Memory B cell (primary cell): ENCODE measurements at places on chromosomes 2 and 18.

GRCh38 chr2:113203217-113203530, 29.4 kb downstream of the PSD4 start:
- no peak for DNase-seq

GRCh38 chr18:11689669-11690565, 853 bp downstream of the GNAL start:
- DNase-seq: no peak

DNA sequence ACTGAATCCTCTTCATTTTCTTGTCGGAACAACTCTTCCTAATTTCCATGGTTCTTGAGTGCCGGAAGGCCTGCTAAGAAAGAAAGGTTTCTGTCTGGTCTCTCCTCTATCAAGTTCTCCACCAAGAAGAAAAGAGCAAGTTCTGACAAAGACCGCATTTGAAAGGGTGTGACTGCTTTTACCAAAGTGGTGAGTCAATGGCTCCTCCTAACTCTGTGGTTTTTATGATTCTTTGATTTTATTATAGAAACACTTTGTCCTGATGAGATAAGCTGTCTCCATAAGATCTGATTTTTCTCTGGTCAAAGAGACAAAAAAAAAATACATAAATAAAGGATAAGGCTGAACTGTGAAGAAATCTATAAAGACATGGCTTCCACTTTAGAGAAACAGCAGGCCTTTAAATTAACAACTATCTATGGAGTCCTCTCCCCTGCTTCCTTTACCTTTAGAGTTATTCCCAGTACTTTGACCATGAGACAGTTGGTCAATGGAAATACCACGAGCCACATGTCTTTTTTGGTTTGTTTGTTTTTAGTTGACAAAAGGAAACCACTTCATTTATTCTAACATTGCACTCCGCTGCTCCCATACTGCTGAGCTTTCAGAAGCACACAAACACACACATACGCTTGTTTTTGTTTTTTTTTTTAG, 67.7 kb downstream of the REL start:
- DNase-seq: no peak

DNA sequence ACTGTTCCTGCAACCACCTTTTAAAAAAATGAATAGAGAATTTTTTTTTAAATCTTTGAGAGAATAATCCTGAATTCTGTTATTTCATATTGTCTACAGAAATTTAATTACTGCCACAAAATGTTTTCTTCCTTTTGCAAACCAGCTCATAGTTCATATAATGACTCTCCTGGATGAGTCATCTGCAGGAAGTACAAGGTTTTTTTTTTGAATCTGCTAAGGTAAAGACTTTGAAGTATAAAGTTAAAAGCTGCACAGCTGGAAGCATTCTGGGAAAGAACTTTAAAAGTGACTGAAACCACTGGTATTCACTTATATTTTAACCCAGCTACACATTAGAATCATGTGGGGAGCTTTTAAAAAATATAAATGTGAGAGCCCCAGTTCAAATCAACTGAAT, 25.4 kb downstream of the SESTD1 start:
- no peak for DNase-seq

DNA sequence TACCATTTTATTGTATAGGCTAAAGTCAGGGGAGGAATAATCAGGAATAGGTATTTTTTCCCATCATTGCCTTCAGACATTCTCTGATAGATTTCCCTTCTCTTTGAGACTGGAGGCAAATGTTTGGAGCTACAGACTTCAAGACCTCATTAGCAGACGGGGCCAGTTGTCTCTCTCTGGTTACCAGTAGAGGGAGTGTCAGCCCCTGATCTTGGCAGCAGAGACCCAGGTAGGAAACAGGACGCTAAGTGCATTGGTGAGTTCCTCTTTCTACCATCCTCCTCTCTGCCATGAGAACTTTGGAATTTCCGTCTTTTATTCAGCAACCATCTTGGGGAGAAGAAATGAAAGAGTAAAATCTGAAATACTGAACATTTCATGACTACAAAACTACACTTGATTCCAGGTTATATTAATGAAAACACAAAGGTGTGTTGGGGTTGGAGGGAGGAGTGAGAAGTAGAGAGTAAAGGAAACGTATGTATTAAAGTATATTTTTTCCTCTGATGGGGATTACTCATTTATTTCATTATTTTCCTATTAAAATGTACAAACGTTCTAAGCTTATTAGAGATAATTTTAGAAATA, 186.2 kb upstream of the GCFC2 start:
- no peak for DNase-seq

DNA sequence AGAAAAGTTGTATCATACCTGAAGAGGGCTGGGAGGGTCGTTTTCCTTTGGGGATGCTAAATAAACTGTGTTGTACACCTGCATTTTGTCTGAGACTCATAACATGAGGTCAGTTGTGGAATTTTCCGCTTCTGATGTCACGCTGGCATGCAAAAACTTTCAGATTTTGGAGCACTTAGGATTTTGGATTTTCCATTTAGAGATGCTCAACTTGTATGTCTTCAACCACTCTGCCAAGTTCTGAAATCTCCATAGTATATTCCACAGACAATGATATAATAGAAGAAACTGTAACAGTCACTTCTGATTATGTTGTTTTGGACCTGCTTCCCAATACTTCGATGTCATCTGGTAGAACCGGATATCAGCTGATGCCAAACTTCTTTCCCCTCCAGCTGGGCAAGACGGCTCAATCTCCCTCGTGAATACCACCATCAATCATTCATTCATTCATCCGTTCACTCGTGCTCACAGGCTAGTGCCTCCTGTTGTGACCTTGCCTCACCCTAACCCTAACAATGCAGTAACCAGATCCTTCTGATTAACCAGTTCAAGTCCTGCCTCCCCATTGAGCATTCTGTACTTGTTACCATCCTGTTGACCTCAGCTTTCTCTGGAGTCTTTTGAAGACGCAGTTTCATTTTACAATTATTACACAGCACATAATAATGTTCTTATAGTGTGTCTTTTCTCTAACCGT, 5.3 kb upstream of the PLEKHH2 start:
- DNase-seq: no peak

- no peak for DNase-seq
Measured at GRCh38 chr2:10216677-10217488, 85.8 kb upstream of the HPCAL1 start.

- DNase-seq: no peak
Measured at GRCh38 chr2:24231461-24231881, 56.6 kb downstream of the FAM228A start.

DNA sequence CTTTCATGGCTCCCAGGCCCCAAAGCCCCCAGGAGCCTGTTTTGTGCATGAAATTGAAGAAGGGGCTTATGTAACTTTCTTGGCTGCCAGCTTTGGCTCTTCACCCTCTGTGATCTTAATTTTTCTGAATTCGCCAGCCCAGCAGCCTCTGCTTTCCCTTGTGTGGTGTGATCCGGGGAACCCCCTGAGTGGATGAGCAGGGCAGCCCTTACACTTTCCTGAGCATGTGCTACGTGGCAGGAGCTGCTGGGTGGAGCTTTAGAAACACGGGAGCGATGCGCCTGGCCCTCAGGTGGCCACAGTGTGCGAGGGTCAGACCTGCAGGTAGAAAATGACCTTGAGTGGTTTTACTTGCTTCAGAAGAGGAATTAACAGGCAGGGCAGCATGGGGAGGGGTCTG, 76.4 kb upstream of the MCFD2 start:
- no peak for DNase-seq

DNA sequence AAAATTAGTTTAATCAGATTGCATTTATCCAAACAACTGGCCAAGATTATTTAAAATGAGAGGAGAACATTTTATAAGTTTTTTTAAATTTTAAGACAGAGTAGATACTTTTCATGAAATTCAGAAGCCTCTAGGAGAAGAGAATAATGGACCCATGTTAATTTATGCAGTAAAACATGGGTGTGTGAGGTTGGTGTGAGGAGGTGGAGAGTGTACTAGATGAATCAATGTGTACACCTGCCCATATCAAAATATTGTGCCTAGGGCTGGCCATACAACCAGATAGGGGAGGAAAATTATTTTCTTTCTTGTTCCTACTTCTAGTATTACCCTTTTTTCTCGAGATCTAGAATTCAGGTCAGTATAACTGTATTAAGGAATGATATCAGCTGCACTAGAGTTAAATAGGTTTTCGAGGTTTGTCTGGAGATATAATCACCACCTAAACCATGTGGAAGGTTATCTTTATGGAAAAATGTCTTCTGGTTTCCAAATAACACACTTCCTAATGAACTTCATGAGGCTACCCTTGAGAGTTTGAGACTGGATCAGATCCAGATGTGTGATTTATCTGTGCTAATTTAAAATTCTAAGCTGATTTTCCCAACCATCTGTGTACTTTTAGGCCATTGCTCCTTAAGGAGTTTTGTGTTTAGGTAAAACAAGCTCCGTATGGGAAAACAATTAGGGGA, 37.6 kb downstream of the TMEM178A start:
- no peak for DNase-seq

DNA sequence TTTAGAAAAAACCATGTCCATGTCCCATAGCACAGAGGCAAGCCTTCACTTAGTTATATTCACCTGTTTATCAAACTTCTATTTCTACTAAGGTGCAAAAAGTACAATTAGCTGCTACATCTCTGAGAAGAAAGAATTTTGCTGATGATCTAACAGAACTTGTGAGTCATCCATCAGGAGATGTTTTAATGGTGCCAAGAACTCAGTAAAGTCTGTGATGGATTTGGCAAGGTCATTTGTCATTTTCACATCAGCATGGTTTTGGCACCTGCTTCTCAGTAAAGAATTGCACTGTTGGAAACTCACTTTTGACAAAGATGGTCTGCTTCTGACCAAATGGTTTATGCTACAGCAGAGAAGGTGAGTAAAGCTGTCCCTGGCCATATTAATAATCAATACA, 195.7 kb upstream of the TMEFF2 start:
- no peak for DNase-seq

DNA sequence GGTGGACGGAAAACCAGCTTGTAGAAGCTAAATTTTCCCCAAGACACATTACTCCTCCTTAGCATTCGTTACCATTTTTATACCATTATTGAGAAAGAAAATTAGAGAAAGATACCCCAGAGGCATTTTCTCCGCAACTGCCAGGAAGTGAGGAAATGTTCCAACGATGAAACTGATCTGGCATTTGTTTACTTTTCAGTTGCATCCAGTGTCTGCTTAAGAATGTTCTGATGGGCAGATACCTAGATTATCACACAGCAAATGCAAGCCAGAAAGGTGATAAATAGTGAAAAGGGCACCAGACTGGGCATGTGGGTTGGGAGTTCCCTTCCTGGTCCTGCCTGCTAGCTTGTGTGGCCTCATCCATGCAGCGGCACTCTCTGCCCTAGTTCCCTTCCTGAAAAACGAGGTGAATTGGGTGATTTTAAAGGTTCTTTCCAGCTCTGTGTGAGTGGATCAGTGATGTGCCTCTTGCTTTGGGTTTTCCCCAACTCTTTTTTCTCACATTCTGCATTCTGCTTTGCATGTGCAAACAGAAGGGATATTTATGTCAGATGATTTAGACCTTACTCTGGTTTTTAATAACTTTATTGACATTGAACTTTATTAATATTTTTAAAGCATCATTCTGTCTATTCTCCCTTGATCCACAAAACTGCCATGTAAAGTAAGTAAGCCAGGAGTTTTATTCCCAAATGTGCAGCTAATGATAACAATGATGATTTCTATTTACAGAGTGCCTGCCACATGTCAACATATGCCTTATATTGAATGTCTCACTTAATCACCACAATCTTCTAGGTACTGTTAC, 139.6 kb downstream of the INSIG2 start:
- DNase-seq: no peak

GRCh38 chr18:76923485-76924085, 101.2 kb downstream of the ZNF236 start:
- DNase-seq: no peak

DNA sequence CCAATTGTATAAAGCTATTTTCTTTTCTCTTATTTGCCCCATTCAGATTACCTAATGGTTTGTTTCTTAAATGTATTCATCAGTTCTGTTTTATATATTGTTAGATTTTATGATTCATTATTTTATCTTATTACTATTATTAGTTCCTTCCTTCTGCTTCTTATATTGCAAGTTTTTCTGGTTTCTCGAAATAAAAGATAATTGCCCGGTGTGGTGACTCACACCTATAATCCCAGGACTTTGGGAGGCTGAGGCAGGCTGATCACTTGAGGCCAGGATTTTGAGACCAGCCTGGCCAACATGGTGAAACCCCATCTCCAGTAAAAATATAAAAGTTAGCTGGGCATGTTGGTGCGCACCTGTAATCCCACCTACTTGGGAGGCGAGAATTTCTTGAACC, 37.8 kb downstream of the ANTXR1 start:
- DNase-seq: no peak

DNA sequence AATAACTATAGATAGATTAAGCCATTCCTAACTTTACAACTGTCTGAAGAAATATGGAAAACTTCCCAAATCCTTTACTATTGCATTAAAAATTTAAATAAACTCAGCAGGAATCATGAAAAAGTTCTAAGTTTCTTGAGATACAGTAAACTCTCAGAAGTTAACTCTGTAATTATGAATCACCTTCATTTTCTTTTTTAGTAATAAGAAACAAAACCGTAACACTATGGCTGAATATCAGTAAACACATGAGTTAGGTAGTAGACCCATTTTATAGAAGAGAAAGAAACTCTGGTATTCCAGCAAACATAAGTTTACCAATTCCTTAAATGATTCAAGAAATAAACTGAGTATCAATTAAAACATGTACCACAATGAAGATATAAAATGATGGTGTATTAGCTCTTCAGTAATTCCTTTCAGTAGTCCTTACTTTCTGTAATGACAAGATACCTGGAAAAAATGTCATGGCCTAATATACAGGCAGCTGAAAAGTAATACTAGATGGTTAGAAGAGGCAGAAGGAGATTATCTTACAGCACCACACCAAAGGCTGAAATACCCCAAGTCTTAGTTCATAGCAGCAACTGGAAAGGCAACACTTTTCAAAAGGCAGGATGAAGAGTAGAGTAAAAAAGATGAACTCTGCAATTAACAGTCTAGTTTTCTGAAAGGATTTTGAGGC, 11.5 kb downstream of the TRIP12 start:
- no peak for DNase-seq

DNA sequence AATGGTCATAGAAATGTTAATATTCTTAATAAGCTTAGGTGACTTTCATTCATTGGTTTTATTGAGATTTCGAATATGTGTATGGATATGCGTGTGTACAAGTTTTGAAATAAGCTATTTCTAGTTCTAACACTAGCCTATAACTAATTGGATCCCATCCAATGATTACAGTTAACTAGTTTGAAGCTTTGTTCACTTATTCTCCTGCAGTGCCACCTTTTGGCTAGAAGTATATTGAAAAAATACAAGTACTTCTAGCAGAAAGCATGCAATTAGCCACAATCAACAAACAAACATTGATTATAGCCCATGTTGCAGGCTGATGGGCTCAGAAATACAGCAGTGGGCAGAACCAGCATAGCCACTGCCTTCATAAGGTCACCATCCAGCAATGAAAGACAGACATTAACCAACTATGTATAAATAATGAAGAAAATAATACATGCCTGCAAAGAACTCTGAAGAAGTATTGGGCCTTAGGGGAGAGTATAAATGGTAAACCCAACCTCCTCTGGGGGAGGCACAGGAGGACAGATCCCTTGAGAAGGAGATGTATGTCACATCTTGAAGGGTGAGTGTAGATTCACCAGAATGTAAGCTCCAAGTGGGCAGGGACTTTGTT, 5.1 kb upstream of the PIEZO2 start:
- no peak for DNase-seq

GRCh38 chr2:56960581-56960980, 776.8 kb downstream of the CCDC85A start:
- no peak for DNase-seq

GRCh38 chr2:37357530-37357929, 13.1 kb downstream of the QPCT start:
- DNase-seq: no peak

GRCh38 chr2:138112536-138112935, 148.3 kb downstream of the HNMT start:
- DNase-seq: no peak

- DNase-seq: no peak
Measured at GRCh38 chr2:120876526-120877280, 141.0 kb downstream of the GLI2 start.
